ENCODE measurements at places on chromosomes 3 and 15.

DNA sequence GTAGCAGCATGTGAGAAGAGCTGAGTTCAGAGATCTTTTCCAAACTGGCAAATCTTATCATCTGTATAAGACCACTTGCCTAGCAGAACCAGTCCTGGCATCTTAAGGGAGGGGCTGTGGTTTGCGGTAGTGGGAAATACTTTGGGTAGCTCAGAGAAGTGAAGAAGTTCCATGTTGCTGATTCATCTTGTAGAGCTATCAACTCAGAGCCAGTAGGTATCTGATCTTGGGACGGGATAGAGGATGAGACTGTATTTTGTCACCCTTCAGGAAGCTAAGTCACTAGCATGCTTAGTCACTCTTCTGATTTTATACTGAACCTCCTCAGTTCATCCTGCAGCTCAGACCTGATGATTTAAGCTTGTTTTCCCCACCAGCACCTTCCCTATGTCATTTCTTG, 211.4 kb downstream of the NR1D2 start:
- DNase-seq: no peak

- DNase-seq: no peak
Measured at GRCh38 chr3:139771331-139771730, 93.6 kb upstream of the NMNAT3 start.

DNA sequence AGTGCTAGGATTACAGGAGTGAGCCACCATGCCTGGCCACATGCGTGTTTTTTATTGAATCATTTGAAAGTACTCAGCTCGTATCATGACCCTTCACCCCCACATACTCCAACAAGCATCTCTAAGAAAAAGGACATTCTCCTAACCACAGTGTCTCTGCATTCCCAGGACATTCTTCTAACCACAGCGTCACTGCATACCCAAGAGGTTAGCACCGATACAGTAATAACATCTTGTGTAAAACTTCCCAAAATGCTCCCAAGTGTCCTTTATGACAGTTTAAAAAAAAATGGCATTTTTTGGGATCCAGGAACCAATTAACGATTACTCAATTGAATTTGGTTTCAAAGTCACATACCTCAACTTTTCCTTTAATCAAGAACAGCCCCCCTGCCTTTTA, 39.6 kb downstream of the FLNB start:
- DNase-seq: no peak

- no peak for DNase-seq
Measured at GRCh38 chr15:63411866-63412265, 30.2 kb upstream of the CA12 start.

DNA sequence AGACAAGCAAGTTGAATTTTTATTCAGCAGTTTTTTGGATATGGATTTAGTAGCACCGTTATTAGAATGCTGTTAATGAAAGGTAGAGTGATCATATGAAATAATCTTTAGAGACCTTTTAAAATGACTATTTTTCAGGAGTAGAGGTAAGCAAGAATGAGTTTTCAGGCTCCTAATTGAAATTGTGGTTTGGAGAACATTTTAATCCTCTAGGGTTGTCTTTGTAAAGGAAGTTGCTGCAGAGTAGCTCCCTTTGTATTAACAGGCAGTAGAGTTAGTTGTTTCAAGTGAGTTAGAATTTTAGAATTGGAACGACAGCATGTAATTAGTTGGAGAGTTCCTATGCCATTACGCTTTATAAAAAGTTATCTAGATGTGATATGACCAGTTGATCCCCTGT, 27.2 kb upstream of the EDEM1 start:
- DNase-seq: no peak

DNA sequence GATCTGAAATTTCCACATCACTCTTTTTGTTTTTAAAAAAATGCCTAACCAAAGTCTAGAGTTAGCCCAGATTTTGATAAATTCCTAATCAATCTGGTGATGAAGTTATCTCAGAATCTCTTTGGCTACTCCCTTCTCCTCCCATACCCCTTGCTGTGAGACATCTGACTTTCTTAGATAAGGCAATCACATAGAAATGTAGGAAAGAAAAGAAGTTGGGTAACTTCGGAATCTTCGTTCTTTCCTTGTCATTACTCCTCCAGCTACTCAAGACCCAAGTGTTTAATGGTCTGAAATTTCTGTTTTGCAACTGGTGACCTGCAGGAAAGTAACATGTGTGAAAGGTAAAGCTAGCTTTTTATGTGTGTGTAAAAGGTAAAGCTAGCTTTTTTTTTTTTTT, 37.8 kb downstream of the MYL3 start:
- DNase-seq: no peak

- peak; percentile 97 for DNase-seq
Measured at GRCh38 chr3:16484216-16484615, 29.3 kb downstream of the RFTN1 start.

DNA sequence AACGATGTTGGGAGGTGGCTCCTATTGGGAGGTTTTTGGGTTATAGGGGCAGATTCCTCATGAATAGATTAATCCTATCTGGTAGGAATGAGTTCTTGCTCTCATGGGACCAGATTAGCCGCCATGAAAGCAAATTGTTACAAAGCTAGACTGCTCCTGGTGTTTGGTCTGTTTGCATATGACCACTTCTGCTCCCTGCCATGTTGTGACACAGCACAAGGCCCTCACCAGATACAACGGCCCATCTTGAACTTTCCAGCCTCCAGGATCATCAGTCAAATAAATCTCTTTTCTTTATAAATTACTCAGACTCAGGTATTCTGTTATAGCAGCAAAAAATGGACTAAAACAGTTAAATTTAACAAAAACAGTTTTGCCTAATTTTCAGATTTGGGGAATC, 34.4 kb downstream of the TRIM42 start:
- no peak for DNase-seq

DNA sequence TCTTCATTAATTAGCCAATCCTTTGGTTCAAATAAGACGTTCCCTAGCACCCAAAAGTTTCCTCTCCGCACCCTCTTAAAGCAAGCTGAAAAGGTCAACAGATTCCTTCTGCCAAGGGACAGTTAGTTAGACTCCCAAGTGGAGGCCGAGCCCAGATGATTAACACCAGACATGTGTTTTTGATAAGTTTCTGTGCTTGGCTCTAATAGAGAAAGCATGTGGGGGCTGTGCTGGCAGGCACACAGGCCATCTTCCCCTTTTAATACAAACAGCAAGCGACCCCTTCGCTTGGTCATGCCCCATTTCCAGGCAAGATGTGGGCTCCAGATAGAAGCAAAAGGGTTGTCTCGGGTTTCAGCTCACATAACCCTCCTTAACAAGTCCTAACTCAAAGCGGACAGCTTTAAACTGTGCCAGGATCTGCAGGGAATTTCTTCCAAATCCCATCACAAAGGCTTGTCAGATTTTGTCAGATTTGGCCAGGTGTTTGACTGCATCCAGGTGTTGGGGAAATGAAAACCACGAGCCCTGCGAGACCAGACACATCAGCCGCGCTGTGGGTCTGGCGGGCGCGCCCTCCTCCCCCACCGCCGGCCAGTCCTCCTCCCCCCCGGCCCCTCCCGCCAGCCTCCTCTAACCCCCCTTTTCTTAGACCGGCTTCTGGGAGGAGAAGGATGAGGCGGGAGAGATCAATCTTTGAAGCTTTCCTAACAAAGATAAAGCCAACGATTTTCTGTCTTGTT, 3.3 kb downstream of the HES1 start:
- DNase-seq: no peak

DNA sequence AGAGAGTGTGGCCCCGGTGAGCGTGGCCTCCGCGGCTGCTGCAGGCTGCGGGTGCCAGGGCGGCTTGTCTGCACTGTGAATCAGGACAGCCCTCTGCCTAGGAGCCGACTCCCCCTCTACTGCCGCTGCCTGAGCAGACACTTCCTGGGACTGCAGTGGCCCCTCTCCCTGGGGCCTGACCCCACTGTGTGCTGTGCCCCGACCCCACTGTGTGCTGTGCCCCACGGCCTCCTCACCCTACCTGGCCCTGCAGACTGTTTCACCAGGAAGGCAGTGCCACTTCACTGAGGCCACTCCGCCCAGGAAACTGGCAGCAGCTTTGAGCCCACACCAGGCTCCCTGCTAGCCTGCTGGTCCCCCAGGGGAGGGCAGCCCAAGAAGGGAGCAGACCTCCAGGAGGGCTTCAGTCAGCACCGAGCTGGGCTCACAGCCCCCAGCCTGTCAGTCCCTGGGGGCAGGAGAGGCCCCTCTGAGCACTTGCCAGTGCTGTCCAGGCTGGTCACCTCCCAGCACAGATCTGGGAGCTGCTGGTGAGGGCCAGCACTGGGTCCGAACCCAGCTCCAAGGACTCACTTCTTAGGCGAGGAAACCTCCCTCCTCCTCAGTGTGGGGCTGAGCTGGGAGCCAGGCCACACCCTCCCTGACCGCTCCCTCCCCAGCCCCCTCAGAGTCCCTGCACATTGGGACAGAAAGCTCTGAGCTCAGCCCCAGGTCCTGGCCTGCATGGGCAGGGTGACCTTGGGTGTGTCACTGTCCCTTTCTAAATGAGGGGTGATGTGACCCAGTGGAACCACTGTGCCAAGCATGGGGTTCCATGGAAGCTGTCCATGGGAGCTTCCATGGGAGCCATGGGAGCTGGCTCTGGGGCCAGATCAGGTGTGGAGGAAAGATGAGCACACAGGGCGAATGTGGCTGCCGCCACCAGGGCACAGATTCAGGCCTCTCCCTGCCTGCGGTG, 56.8 kb downstream of the DNAJB8 start:
- DNase-seq: no peak

DNA sequence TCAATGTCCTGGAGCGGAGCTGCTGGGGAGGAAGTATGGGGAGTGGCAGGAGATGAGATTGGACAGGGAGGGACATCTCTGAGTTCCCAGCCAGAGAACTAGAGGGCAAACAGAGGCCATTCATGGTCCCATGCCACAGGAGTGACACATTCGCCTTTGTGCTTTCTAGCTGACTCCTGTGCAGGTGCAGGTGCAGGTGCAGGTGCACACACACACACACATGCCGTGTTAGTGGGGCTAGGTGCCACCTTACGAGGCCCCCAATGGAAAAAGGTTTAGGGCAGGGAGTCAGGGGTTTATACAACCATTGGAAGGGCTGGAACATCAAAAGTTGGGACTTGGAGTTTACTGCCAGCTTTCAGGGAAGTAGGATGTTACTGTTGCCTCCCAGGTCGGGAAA, 52.0 kb downstream of the TPRA1 start:
- no peak for DNase-seq

DNA sequence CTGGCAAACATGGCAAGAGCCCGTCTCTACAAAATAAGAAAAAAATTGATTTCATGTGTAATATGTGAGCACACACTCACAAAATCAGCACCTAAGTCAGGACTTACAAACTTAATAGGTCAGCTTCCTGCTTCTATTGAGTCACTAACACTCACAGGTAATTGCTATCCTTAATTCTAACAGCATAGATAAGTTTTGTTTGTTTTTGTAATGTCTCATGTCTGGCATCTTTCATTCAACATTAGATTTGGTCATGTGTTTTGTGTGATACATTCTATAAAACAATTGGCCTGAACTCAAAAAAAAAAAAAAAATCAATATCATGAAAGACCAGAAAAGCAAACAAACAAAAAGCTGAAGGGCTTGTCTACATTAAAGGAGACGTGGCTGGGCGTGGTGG, 564.7 kb downstream of the AGBL1 start:
- DNase-seq: no peak

- DNase-seq: no peak
Measured at GRCh38 chr3:122886251-122886650, 91.4 kb downstream of the SLC49A4 start.

DNA sequence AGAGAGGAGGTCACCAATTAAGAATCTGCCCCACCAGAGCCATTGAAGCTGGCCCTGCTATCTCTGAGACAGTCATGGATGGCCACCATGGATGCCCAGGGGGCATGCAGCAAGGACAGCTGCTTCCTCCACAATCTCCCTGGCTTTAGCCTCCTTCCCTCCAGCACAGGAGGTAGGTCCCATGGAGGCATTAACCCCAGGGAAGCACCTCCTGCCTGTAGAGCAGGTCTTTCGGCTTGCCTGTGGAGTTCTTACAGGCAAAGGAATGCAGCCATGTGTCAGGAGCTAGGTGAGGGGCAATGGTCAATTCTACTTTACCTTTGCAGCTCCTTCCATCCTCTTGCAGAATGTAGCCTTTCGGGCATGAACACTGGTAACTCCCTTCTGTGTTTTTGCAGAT, 93.8 kb downstream of the DUT start:
- no peak for DNase-seq

- DNase-seq: no peak
Measured at GRCh38 chr3:2567451-2567850, 468.8 kb downstream of the CNTN4 start.

DNA sequence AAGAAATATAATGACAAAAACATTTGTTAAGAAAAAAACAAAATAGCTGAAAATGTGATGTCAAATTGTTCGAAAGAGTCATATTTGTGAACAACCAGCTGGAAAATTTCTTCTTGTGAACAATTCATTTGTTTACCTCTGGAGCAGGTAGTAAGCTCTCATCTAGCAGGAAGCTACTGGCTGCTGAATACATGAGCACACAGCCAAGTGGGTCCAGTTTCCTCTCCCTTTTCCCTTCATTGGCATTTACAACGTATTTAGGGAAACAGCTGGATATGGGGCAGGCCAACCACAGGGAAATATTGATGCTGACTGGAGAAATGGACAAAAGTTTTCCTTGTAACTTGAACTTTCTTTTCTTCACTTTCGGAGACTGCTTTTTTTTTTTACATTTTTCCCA, 1354.7 kb upstream of the EPHA6 start:
- DNase-seq: no peak

GRCh38 chr3:43783987-43784639, 93.4 kb downstream of the ABHD5 start:
- no peak for DNase-seq

- DNase-seq: no peak
Measured at GRCh38 chr3:14614862-14615261, 36.7 kb upstream of the CCDC174 start.

DNA sequence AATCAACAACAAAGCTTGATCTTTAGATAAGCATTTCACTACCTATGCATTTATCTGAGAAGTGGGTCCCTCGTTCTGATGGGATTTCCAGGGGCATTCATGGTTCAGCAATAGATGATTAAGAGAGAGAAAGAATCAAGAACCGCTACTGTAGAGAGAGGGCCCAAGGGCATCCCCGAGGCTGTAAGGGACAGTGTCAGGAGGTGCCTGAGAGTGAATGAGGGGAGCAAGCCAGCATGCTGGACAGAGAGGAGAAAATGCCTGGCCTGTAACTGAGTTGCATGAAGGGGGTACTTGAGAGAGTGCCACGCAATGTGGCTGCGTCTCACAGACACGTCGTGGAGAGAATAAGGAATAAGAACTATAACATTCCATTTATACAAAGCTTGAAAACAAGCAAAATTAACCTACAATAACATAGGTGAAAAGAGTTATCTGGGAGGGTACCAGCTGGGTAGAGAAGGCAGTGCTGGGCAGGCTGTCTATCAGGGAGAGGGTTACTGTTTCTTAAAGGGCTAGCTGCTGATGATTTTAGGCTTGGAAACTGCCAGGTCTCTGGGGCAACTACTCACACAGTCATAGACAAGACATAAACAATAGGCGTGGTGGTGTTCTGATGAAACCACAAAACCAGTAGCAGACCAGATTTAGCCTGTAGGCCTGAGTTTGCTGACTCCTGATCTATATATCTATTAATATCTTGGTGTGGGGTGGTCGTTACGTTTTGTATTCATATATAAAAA, 374.6 kb upstream of the CFAP20DC start:
- DNase-seq: no peak

Measured in AG04449 (cell line).